ENCODE measurements at places on chromosomes 11 and 22. TPM values are rescaled to one million over a fixed set of nuclear protein-coding genes. Genes with fewer than 3 reads are reported as not detected.

The LPXN gene
- 263 TPM for polyA plus RNA-seq

The SYCE3 gene
- not detected for polyA plus RNA-seq

The KDM4E gene
- not detected for polyA plus RNA-seq

The RBX1 gene
- 201 TPM for polyA plus RNA-seq

The SOX10 gene
- not detected for polyA plus RNA-seq

Data from CD4-positive, CD25-positive, alpha-beta regulatory T cell (primary cell).